ENCODE measurements at places on chromosomes 2 and 18. TPM values are rescaled to one million over a fixed set of nuclear protein-coding genes. Genes with fewer than 3 reads are reported as not detected.

GRCh38 chr2:205001300-205001966 lies 456.2 kb downstream of the PARD3B start:
- H3K36me3 ChIP-seq, result no peaks in the 10 kb centered on the region
- H3K27ac ChIP-seq, result no peak overlapping the region
- no peak for DNase-seq
- no peak overlapping the region for H3K4me3 ChIP-seq
- H3K27me3 ChIP-seq, result no peaks in the 10 kb centered on the region

- H3K36me3 ChIP-seq, result no peaks in the 10 kb centered on the region
- H3K27me3 ChIP-seq, result no peaks in the 10 kb centered on the region
- no peak overlapping the region for H3K27ac ChIP-seq
- H3K4me1 ChIP-seq, result peaks cover 23% of the 10 kb centered on the region
- no peak overlapping the region for H3K4me3 ChIP-seq
These were observed 31.5 kb upstream of the SIX2 start for GRCh38 chr2:45040786-45041185.

DNA sequence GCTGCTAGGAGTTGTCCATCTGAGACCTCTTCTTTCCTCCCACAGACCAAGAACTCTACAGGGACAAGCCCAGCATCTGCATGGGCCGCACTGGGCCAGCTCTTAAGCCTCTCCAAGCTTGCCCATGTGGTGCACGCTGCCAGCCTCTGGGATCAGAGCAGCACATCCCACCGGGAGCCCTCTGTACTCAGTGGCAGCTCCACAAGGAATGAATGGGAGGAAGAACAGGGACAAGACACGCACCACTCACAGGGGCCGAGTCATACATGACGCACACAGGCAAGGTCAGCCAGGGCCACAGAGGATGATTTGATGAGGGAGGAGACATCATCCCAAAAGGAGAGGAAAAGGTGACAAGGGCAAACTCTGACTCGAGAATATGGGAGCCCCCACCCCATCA lies 268.3 kb downstream of the KLHL29 start:
- no peaks in the 10 kb centered on the region for H3K4me1 ChIP-seq
- no peak for DNase-seq
- H3K27ac ChIP-seq, result no peak overlapping the region
- no peaks in the 10 kb centered on the region for H3K36me3 ChIP-seq
- no peak overlapping the region for H3K4me3 ChIP-seq

Gene DHX57
- total RNA-seq, result 18.2 TPM

DNA sequence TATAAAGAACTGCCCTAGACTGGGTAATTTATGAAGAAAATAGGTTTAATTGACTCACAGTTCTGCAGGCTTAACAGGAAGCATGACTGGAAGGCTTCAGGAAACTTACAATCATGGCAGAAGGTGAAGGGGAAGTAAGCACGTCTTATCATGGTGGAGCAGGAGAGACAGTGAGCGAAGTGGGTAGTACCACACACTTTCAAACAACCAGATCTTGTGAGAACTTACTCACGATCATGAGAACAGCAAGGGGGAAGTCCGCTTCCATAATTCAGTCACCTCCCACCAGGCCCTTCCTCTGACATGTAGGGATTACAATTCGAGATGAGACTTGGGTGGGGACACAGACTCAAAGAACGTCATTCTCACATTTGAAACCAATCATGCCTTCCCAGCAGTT lies 260.1 kb upstream of the FAM98A start:
- DNase-seq, result no peak
- no peak overlapping the region for H3K27ac ChIP-seq
- H3K4me1 ChIP-seq, result no peaks in the 10 kb centered on the region
- H3K4me3 ChIP-seq, result no peak overlapping the region
- no peaks in the 10 kb centered on the region for H3K27me3 ChIP-seq

- H3K27ac ChIP-seq, result no peak overlapping the region
- no peak for DNase-seq
These were observed 51.2 kb downstream of the MBP start for GRCh38 chr18:77081390-77081778.

GRCh38 chr2:129754831-129755230 lies 224.6 kb upstream of the RAB6C start:
- H3K27me3 ChIP-seq, result no peaks in the 10 kb centered on the region
- no peaks in the 10 kb centered on the region for H3K36me3 ChIP-seq
- no peak for DNase-seq

Gene RFX8
- total RNA-seq, result not detected

DNA sequence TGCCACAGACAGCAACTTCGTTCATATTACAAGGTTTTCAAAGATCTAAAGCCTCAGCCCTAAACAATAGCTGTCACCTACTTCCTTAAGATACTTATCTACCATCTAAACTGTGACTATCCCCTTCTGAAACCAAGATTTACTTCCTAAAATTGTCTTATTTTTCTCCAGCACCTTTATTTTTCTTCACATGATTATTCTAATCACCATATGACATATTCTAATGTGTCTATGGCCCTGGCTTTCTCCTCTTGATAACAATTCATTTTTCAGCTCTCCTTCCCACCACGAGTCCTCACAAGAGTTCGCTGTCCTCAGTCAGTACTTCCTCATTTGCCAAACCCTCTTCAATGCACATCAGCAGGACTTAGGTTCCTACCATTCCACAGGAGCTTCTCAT lies 53.9 kb downstream of the RTTN start:
- no peak overlapping the region for H3K27ac ChIP-seq
- peaks cover 17% of the 10 kb centered on the region for H3K36me3 ChIP-seq
- no peak overlapping the region for H3K4me3 ChIP-seq
- no peak for DNase-seq
- no peaks in the 10 kb centered on the region for H3K4me1 ChIP-seq

GRCh38 chr2:101776172-101777043 lies 78.9 kb downstream of the MAP4K4 start:
- H3K27ac ChIP-seq, result no peak overlapping the region
- H3K27me3 ChIP-seq, result no peaks in the 10 kb centered on the region
- DNase-seq, result peak; percentile 21
- no peaks in the 10 kb centered on the region for H3K36me3 ChIP-seq
- no peak overlapping the region for H3K4me3 ChIP-seq
- H3K4me1 ChIP-seq, result peaks cover 12% of the 10 kb centered on the region

- H3K27me3 ChIP-seq, result no peaks in the 10 kb centered on the region
- H3K4me3 ChIP-seq, result no peak overlapping the region
- H3K4me1 ChIP-seq, result peaks cover 8% of the 10 kb centered on the region
- peak overlapping the region; percentile 21 for H3K27ac ChIP-seq
- no peaks in the 10 kb centered on the region for H3K36me3 ChIP-seq
These were observed 124.9 kb downstream of the CSRNP3 start for GRCh38 chr2:165594231-165594934.

GRCh38 chr18:13382366-13382953 lies 163.9 kb downstream of the LDLRAD4 start:
- no peak overlapping the region for H3K4me3 ChIP-seq
- no peaks in the 10 kb centered on the region for H3K36me3 ChIP-seq
- H3K27me3 ChIP-seq, result no peaks in the 10 kb centered on the region
- peak overlapping the region; percentile 90 for H3K27ac ChIP-seq

DNA sequence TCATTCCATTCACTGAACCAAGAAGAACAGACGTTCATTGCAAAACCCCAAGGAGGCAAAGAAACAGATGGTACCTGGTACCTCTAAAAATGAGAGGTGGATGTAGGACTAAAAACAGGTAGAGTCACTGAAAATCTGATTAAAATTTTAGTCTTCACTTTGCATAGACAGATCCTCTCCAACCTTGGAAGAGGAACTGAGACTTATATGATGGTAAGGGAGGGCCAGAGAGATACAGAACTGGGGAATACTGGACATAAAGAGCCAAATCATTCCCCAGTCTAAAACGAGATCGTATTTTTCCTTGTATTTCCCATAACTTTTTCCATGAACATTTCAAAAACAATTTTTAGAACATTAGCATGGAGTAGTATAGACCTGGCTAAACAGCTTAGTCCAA lies 59.7 kb upstream of the SPOPL start:
- H3K4me1 ChIP-seq, result peaks cover 4% of the 10 kb centered on the region
- H3K27ac ChIP-seq, result no peak overlapping the region
- H3K4me3 ChIP-seq, result no peak overlapping the region

DNA sequence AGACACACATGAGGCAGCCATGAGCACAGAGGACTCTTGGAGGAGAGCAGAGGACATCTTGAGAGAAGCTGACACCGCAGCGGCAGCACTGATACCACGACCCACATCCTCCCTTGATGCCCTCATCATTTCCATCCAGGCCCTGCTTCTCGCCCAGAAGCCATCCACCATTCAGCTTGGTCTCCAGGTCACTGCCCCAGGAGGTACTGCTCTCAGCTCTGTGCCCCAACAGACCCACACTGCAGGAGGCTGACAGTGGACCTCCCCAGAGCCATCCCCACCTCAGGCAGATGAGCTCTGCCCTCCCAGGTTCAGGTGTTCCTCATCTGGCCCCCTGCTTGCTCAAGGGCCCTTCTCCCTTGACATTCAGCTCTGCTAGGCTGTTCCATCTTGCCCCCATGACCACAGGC lies 74.9 kb downstream of the ACKR3 start:
- H3K27ac ChIP-seq, result no peak overlapping the region
- no peak for DNase-seq
- no peak overlapping the region for H3K4me3 ChIP-seq
- H3K36me3 ChIP-seq, result no peaks in the 10 kb centered on the region

GRCh38 chr18:77949355-77949973 lies 699.8 kb downstream of the GALR1 start:
- H3K4me3 ChIP-seq, result no peak overlapping the region
- H3K4me1 ChIP-seq, result no peaks in the 10 kb centered on the region
- no peak overlapping the region for H3K27ac ChIP-seq
- no peaks in the 10 kb centered on the region for H3K27me3 ChIP-seq

GRCh38 chr2:102484310-102485061 lies 11.5 kb downstream of the SLC9A4 start:
- H3K4me1 ChIP-seq, result no peaks in the 10 kb centered on the region
- no peak overlapping the region for H3K4me3 ChIP-seq
- no peak for DNase-seq
- no peaks in the 10 kb centered on the region for H3K36me3 ChIP-seq

DNA sequence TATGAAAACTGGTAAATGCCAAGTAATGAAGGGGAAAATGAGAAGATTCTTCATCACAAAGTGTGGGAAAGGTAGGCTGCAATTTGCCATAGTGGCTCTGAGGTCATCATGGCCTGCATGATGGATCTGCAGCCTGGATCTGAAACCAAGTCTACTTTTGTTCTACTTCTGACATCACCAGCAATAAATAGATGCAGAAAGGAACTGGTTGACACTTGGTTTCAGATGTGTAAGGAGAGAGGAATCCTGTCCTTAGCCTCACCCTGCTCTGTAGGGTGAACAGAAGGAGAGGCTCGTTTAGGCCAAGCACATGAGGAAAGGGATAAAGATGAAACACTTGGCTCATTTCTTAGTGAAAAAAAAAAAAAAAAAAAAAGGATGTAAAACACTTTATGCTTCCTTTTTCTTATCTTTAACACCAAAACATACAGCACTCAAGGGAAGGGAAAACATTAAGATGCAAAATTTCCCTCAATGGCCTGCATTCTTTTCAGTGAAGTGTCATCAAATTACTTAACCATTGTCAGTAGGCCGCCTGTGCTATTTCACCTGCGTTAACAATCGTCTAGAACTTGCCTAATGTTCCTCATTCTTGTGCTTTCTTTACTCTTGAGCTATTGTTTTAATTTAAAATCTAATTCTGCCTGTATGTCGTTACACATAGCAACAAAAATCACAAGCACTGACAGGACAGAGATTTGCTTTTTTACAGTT lies 3.9 kb downstream of the NEB start:
- H3K27ac ChIP-seq, result no peak overlapping the region
- no peak overlapping the region for H3K4me3 ChIP-seq
- H3K36me3 ChIP-seq, result no peaks in the 10 kb centered on the region
- DNase-seq, result no peak

Gene MAPK4
- 3.5 TPM for total RNA-seq

GRCh38 chr2:212926940-212927339 lies 224.5 kb downstream of the IKZF2 start:
- peaks cover 5% of the 10 kb centered on the region for H3K4me1 ChIP-seq
- H3K36me3 ChIP-seq, result no peaks in the 10 kb centered on the region
- DNase-seq, result peak; percentile 66
- H3K27me3 ChIP-seq, result no peaks in the 10 kb centered on the region
- peak overlapping the region; percentile 25 for H3K27ac ChIP-seq

All from thyroid gland (tissue), 4 donors.